ENCODE measurements at places on chromosomes 1 and 21. TPM values are rescaled to one million over a fixed set of nuclear protein-coding genes. Genes with fewer than 3 reads are reported as not detected.

Gene SRGAP2C
- total RNA-seq = 35.0 TPM

Gene OVAAL
- not detected for total RNA-seq

Gene OPTC
- total RNA-seq = not detected

Gene BECN2
- total RNA-seq = not detected

Gene RGS18
- total RNA-seq = not detected

Gene OLFML2B
- total RNA-seq = 14.5 TPM

Gene PROX1
- total RNA-seq = not detected

Gene GBP1
- total RNA-seq = 16.7 TPM

Gene DCST1
- not detected for total RNA-seq

Gene PTBP2
- total RNA-seq = 41.7 TPM

Gene CLCA1
- not detected for total RNA-seq

Gene FCRL1
- total RNA-seq = not detected

Gene LY9
- 0.25 TPM for total RNA-seq

Gene MYOM3
- total RNA-seq = not detected

Gene MAP3K7CL
- 6.9 TPM for total RNA-seq

Gene ITLN1
- total RNA-seq = 0.49 TPM

Gene GBP6
- not detected for total RNA-seq

Gene MX2
- total RNA-seq = 4.2 TPM

Gene ADAMTS5
- total RNA-seq = 4.6 TPM

Gene GNG12
- total RNA-seq = 91.1 TPM

Gene CELA3A
- not detected for total RNA-seq

Gene TP73
- 0.18 TPM for total RNA-seq

Gene RNF186
- not detected for total RNA-seq

Gene AVPR1B
- total RNA-seq = not detected

Gene SYCP1
- not detected for total RNA-seq

Gene CYP4A22
- not detected for total RNA-seq

Gene HSPA6
- total RNA-seq = 0.45 TPM

Gene NID1
- 26.7 TPM for total RNA-seq

Gene SELE
- not detected for total RNA-seq

Gene FAM163A
- total RNA-seq = not detected

Gene SPRR2A
- total RNA-seq = not detected

Gene FAM89A
- 13.4 TPM for total RNA-seq

Gene TMEM240
- total RNA-seq = 3.6 TPM
